Left forelimb (tissue), 1 donor: ENCODE measurements at places on chromosomes 7 and 10.
A peak's percentile ranks its signal among the peaks of the same experiment; 100 is the strongest.

GRCh38 chr10:124899151-124899550, 42.8 kb upstream of the ZRANB1 start:
- no peak for DNase-seq

GRCh38 chr7:8176370-8177081, 85.4 kb downstream of the ICA1 start:
- DNase-seq = no peak

DNA sequence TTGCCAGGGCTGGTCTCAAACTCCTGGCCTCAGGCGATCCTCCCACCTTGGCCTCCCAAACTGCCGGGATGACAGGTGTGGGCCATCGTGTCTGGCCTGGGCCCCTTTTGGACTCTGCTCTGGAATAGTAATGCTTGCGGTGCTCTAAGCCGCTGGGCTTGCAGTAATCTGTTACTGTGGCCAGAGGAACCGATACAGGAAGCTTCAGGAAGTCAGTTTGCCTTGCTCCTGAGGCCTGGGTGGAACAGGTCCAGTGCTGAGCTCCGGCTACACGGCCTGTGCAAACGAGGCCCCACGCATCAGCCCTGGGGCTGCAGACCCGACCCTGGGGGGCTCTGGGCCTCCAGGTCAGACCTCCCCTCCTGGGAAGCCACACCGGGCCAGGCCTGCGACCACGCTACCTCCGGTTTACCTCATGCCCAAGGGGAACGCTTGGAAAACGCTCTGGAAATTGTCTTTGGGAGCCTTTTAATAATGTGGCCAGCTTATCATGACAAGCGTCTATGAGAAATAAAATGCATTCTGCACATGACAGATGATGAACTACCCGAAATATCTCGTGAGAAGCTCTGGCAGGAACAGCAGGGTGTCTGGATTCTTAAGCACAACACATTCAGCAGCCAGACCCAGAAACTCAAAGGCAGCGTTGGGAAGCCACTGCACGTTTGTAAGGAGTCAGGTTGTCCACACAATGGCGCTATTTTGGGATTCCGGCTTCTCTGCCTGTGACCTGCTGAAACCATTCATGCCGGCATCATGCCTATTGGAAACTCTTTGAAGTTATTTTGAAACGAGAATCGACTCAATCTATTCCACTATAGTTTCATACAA, 10.1 kb upstream of the ADAP1 start:
- no peak for DNase-seq

GRCh38 chr10:131802996-131803395, 97.8 kb upstream of the PPP2R2D start:
- peak; percentile 31 for DNase-seq

DNA sequence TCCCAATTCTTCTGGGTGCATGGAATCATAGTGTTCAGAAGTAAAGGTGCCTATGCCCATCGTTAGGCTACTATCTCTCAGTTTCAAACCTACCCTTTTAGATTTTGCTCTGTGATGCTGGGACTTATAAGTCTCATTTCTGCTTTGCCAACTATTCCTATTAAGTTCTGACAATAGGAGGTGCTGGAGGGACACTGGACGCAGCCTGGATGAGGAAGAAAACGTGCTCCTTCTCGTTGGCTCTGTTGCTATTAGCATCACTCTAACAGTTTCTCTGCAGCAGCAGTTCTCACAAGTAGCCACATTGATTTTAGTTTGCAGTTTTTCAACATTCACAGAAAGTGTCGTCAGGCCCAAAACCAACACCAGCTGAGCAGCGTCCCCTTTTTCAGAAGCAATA, 72.4 kb downstream of the ABCC2 start:
- DNase-seq = no peak

- no peak for DNase-seq
Measured at GRCh38 chr7:21617916-21618390, 75.1 kb downstream of the DNAH11 start.

- peak; percentile 87 for DNase-seq
Measured at GRCh38 chr10:73887294-73888039, 13.1 kb upstream of the CAMK2G start.

DNA sequence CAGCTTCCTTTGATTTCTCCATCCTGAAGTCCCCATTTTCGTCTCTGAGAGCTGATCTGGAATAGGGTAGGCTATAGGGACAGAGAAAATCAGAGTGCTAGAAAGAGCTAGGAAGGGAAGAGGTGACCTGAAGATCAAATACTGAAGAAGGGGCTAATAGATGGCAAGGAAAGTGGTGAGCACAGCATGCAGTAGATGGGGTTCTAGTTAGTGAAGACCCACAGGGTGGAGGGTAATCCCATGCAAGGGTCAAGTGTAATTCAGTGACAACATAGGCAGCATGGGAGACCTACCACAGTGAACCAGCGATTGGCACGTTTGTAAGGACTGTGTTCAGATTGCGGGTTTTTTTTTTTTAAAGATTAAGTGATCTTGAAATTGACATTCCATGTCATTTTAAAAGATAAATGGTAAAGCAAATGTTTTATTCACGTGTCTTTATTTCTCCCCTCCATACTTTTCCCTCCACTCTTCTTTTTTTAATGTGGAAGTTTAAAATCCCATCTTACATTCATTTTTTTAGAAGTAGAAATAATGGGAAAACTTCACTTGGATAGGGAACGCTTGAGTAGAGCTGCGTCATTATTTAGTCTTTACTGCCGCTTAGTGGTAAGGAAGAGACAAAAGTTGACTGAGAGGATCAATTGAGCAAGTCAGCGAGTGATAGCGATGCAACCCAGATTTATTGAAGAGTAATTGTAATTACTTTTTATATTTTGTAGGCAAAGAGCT, 21.0 kb upstream of the ABI1 start:
- no peak for DNase-seq

GRCh38 chr10:76950354-76950753, 687.3 kb downstream of the KCNMA1 start:
- DNase-seq = no peak

- no peak for DNase-seq
Measured at GRCh38 chr10:5927306-5927705, 37.3 kb downstream of the FBH1 start.

DNA sequence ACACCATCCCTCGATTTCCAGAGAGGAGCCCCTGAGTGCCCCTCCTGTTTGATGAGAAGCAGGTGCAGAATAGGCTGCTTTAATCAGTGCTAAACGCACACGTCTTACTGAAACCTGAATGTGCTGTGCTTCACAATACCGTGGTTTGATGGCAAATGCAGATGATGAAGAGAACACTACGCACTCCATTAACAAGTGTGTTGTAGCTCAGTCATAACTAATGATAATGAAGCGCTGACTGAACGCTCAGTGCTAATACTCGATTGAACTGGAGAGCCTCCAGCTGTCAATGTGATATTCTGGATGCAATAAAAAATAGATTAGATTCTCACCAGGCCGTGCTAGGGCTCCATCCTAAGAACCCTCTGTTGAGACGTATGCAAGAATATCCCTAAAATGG, 279.7 kb upstream of the PLPP4 start:
- DNase-seq = no peak

- no peak for DNase-seq
Measured at GRCh38 chr7:25105911-25106310, 19.1 kb downstream of the CYCS start.

DNA sequence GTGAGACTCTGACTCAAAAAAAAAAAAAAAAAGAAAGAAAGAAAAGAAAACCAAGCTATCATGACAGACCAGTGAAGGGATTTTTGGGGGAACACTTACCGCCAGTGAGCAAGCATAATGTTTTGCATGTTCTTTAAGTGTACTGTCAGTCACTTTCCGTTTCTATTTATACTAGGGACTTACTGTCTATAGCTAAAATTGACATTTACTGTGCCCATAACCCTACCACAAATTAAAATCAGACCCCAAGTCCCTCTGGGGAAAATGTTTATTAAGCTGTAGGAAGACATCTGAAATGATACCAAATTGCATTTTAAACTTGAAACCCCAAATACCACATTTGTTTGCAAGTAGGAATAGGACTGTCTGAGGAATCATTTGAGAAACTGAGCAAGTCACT, 252.8 kb downstream of the TRIL start:
- no peak for DNase-seq

- DNase-seq = no peak
Measured at GRCh38 chr7:16982640-16983350, 101.0 kb upstream of the AGR3 start.

DNA sequence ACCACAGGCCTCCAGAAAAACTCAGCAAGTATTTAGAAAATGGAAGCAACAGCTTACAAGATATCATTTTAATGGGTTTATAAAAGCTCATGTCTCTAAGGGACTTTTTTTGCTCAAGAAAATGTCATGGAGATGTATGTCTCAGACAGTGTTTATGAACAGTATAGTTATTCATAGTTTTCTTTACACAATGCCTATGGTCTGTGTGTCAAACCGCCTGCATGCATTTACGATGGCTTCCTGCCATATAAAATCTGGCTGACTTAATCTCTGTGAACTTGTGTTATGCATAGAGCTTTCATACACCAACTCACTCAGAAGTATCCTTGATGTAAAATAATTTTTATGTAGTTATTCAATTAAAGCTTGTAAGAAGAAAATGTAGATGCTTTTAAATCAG, 1314.2 kb upstream of the LRRTM3 start:
- no peak for DNase-seq

GRCh38 chr7:107641676-107642075, 19.0 kb upstream of the SLC26A4 start:
- no peak for DNase-seq

DNA sequence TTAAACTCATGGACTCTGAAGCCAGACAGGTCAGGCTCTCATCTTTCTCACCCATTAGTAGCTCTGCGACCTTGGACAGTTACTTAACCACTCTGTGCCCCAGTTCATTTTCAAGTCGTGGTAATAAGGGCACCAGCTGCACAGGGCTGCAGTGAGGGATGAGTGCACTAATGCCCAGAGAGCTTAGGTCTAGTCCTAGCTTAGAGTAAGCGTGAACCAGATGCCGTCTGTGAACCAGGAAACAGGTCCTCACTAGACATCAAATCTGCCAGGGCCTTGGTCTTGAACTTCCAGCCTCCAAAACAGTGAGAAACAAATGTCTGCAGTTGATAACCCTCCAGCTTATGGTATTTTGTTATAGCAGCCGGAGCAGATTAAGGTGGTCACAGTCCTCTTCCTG, 222.4 kb upstream of the PFKP start:
- DNase-seq = no peak

- DNase-seq = no peak
Measured at GRCh38 chr10:93941606-93942005, 47.8 kb downstream of the SLC35G1 start.

- DNase-seq = no peak
Measured at GRCh38 chr7:41339913-41340676, 362.8 kb downstream of the INHBA start.
